ENCODE measurements at places on chromosomes 5 and 9. TPM values are rescaled to one million over a fixed set of nuclear protein-coding genes. Genes with fewer than 3 reads are reported as not detected.

C9orf153 gene
- total RNA-seq = 0.25 TPM

ANGPTL2 gene
- total RNA-seq = not detected

GRCh38 chr9:75993434-75993833 lies 103.0 kb downstream of the PCSK5 start:
- H3K36me3 ChIP-seq = peaks cover 2% of the 10 kb centered on the region
- DNase-seq = no peak
- no peak overlapping the region for H3K4me3 ChIP-seq
- H3K4me1 ChIP-seq = peaks cover 53% of the 10 kb centered on the region
- H3K27me3 ChIP-seq = no peaks in the 10 kb centered on the region

- peaks cover 7% of the 10 kb centered on the region for H3K27me3 ChIP-seq
- H3K27ac ChIP-seq = no peak overlapping the region
- DNase-seq = peak; percentile 25
- H3K36me3 ChIP-seq = no peaks in the 10 kb centered on the region
- H3K4me3 ChIP-seq = no peak overlapping the region
- peaks cover 8% of the 10 kb centered on the region for H3K4me1 ChIP-seq
Observed at GRCh38 chr5:127320032-127320965, 29.7 kb downstream of the MEGF10 start.

DNA sequence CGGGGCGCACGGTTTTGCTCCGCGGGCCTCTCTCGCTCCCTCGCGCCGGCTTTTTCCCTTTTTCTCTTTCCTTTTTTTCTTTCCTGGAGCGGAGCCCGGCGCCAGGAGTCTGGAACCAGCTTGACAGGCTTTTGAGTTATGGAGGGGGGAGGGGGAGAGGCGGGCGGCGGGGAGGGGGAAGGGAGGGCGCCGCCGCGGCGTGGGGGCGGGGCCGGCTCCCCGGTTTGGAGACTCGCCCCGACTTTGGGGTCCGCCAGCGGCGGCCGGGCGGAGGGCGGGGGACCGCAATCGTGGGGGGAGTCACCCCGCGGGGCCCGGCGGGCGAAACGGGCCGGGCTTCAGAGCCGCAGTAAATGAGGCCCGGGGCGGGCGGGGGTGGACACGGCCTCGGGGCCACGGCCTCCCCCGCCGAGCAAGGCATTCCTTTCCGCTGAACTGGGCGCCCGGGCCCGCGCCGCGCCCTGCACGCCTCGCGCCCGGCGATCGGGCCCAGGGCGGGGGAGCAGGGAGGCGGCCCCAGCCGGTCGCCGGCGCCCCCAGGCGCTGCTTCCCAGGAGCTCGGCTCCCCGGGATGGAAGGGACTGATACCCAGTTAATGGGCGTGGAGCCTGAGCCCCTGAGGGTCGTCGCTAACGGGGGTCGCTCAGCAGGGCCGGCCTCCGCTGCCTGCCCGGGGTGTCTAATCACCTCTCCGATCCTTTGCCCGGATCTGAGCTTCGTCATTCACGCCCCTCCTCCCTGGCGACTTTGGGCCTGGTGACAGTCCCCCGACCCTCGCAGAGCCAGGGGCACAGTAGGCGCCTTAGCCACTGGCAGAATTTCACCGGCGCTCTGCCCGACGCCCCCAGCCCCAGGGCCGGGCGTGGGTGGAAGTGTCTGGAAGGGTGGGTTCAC lies 138.1 kb downstream of the C9orf50 start:
- no peaks in the 10 kb centered on the region for H3K27me3 ChIP-seq
- no peaks in the 10 kb centered on the region for H3K36me3 ChIP-seq
- H3K27ac ChIP-seq = peak overlapping the region; percentile 47
- H3K4me3 ChIP-seq = peak overlapping the region; percentile 60
- DNase-seq = peak; percentile 51

DNA sequence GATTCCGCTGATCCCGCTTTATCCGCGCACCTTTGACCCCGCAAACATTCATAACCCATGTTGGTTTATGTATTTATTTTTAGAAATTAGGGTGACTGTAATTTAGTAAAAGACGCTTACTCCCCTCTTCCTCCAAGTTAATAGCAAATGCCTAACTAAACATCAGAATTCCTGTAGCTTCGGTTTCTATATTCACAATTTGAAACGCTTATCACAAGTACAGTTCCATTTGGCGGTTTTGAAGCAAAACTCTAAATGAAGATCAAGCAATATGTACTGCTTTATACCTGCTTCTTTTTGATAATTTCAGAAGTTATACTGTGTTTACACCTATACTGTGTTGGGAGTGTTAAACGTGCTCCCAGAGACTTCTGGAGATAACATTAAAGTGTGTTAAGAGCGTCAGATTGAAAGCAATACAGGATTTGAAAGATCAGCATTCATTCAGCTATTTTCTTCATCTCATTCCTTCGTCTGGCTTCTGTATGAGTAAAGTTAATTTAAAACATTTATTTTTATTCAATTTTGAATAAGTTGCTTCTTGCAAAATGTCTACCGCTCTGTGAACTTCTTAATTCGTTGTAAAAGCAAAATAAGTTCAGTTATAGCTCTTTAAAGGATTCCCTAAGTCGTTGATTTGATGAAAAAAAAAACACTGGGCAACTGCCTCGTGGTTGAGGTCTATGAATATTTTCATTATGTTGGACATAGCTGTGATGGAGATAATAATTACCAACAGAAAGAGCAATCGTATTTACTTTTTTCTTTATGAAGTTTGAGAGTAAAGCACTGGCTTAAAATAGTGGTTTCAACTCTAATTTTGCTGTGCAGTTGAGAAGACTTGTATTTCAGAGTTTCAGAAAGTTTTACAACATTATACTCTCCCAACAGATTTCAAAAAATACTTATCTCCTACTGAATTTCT lies 2.5 kb downstream of the PRDM6 start:
- no peak for DNase-seq
- no peak overlapping the region for H3K4me3 ChIP-seq
- H3K4me1 ChIP-seq = peaks cover 23% of the 10 kb centered on the region
- H3K36me3 ChIP-seq = no peaks in the 10 kb centered on the region

DNA sequence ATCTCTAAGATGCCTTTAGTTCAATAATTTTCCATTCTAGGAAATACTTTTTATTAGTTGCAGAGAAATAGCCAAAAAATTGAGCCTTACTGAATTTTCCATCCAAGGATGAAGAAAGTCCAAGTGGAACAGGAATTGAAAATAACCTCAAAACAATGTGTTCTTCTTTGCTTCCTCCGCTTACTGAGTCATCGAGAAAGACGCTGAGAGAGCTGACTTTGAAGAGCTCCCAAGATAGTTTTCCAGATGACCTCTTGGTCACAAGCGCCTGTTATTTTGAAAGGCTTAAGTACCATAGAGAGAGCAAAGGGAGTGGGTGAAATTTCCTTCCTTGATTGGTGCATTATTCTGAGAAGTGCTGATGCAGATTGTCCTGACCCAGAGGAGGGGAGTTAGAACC lies 253.5 kb upstream of the ATP10B start:
- no peak overlapping the region for H3K4me3 ChIP-seq
- no peak overlapping the region for H3K27ac ChIP-seq
- H3K27me3 ChIP-seq = peaks cover 2% of the 10 kb centered on the region
- H3K36me3 ChIP-seq = no peaks in the 10 kb centered on the region
- DNase-seq = no peak
- no peaks in the 10 kb centered on the region for H3K4me1 ChIP-seq
